ENCODE measurements at places on chromosomes 2 and 18.

- peak; percentile 7 for DNase-seq
These were observed 38.2 kb downstream of the ANKMY1 start for GRCh38 chr2:240519396-240520129.

DNA sequence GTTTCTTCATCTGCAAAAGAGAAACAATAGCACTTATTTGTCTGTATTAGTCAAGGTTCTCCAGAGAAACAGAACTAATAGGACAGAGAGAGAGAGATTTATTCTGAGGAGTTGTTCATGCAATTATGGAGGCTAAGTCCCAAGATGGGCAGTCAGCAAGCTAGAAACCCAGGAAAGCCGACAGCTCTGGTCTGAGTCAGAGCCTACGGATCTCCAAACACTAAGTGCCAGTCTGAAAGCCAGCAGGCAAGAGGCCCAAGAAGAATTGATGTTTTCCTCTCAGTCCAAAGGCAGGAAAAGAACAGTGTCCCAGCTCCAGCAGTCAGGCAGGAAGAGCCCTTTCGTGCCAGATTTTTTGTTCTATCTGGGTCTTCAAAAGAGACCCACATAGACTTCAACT, 36.5 kb upstream of the SLC66A3 start:
- DNase-seq = no peak

GRCh38 chr2:142843731-142844130, 33.7 kb upstream of the KYNU start:
- DNase-seq = no peak

DNA sequence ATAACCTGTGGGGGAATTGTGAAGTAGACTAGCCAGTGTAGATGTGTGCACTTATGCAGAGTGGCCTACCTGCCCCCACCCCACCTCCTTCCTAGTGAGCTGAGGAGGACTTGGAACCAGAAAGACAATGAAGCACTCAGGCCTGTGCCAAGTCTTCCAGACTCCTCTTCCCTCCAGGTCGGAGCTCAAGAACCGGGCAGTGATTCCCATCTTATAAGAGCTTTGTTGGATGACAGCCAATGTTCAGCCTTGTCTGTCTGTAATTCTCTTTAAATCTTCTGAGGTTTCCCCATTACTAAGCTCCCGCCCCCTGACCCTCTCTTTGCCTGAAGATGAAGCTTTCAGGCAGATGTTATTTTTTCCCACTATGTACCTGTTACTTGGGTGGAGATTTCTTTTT, 121.0 kb downstream of the SMAD2 start:
- DNase-seq = no peak

DNA sequence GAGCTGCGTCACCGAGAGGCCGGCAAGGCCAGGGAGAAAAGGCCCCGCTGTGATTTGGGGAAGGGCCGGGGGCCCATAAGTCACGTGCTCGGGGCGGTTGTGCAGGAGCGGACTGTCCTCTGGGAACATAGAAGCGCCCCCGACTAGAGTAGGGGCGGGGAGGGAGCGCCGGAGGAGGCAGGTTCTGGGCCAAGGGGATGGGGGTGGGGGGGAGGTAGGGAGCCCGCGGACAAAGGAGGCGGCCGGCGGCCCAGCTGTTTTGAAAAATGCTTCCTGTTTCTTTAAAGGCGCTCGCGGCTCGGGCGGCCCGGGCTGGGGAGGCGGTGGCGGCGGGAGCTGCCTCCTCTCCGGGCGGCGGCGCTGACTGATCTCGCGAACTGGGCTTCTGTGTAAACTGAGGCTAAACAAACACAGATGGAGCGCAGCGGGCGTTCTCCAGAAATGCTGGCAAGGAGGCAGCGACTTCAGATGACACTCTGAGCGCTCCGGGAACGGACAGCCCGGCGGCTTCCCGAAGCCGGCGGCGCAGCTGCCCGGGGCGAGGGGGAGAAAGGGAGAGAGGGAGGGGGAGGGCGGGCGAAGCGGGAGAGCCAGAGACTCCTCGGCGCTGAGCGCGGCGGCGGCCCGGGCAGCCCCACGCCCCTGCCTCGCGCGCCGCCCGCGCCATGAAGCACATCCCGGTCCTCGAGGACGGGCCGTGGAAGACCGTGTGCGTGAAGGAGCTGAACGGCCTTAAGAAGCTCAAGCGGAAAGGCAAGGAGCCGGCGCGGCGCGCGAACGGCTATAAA, at the start of gene ATOH8:
Gene ATOH8 (plus strand): TSS at position 467 of the 788 bp plus-strand sequence. CDS start 199 bp downstream, at position 666.
- DNase-seq = no peak

GRCh38 chr2:233513953-233514655, 52.5 kb downstream of the USP40 start:
- DNase-seq = no peak

GRCh38 chr2:237503201-237503600, 16.1 kb downstream of the MLPH start:
- DNase-seq = no peak

DNA sequence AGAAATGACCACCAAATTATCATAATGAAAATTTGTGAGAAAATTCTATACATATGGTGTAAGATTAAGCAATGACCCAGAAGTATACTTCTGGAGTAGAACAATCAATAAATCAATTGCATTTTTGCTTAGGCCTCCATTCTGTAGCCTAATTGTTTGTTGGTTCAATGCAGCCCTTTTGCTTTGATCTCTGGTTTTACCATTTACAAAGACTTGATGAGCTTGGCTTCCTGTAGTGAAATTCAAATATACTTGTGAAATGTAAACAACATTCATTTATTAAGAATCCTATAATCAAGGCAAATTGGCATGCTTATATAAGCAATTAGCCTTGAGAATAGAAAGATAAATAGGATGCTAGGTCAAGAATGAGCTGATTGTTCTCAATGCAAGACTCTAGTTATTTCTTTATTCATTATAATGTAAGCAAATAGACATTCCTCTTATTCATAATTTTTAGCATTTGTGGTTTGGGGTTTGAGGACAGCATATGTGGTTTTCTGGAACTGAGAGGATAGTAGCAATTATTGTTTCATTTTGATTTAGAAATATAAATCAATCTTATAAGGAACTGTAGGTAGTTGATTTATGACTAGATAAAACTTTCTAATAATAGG, 9.7 kb downstream of the FMNL2 start:
- no peak for DNase-seq

DNA sequence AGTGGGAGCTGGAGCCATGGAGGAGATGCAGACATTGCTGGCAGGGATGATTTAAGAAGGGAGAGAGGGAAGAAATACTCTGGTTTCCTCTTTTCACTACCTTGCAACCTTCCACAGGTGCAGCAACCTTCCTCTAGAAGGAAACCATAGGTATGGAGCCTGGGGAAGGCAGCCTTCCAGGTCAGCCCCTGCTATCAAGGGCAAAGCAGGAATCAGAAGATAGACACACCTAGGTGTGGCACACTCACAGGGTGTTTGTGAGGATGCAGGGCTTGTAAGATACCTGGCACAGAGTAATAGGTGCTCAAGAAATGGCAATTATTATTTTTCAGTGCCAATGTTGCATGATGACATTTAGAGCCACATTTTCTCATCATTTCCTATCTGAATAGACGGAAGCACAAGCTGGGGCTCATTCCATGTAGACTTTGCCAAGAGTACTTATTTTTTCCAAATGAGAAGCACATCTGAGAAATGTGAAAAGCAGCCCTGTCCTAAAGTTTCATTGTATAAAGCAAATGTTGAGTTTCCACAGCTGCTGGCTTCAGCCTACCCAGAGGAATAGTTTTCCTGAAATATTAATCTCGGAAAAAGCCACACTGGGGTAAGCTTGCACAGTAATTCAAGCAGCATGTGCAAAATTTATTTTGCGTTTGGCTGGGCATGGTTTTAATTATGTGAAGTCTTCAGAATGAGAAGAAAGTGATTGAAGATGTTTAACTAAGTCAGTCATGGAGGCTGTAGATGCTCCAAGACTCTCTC, 20.6 kb downstream of the EVA1A start:
- DNase-seq = peak; percentile 90

DNA sequence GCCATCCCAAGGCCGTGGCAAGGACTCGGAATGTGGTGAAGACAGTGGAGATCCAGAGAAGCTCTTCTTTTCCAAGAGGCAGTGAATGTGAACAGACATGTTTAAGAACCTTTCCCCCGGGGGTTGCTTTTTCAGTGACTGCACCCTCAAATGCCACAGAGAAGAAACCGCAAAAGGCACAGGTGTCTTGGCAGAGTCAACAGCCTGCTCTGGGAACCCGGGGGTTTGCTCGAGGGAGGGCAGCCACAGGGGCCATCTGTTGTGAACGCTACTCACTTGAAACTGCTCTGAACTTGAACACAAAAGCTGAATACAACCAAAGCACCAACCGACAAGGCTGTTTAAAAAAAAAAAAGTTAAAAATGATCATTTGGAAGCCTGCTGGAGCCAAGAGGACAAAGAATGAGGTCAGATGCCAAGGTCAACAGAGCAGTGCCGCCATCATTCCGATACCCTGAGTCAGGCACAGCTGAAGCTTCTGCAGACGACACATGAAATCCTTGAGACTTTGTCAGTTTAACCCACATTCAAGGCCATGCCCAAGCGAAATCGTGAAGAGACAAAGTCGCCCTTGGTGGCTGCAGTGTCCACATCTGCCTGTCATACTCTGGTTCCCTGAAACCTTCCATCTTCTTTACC, 47.4 kb downstream of the PSMG2 start:
- no peak for DNase-seq

DNA sequence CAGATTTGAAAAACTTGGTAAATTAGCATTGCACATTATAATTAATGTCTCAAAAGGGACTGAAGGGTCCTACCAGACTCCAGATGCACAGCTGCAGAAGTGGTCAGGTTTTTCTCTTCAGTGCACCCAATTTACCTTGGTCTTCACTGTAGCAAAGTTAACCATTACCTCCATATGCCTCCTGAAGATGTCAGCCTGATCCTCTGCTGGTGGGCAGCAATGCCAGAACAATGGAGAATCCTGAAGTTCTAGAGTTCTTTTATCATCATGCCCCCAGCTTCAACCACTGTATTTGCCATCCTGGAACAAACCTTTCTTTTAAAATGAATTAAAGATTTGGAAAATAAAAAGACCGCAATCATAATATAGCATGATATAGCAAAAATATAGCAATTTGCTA, 1774.8 kb upstream of the CELF4 start:
- no peak for DNase-seq

DNA sequence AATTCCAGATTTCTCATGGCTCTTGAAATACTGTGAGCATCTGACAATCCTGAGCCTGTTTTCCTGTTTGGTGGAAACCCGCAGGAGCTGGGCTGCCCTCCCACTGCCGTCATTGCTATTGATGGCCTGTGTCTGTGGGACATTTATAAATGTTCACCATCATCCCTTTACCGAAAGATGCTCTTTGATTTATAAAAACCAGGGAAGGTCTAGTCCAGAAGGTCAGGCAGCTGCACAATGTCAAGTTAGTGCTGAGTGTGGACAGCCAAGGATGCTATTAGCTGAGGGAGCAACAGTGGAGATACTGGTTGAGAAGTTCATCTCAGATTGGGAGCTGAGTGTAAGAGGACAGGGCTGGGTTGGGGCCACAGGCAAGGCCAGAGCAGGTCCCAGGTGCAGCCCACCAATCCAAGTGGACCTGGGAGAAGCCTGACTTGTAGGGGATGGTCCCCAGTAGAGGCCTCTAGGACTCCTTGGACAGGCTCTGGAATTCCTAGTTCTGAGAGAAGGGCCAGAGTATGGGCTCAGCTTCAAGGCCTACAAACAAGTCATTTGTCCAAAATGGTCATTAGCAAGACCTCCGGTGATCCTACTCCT, 55.1 kb downstream of the COPS8 start:
- no peak for DNase-seq

- peak; percentile 53 for DNase-seq
These were observed 17.4 kb upstream of the MRPL33 start for GRCh38 chr2:27754138-27754588.

DNA sequence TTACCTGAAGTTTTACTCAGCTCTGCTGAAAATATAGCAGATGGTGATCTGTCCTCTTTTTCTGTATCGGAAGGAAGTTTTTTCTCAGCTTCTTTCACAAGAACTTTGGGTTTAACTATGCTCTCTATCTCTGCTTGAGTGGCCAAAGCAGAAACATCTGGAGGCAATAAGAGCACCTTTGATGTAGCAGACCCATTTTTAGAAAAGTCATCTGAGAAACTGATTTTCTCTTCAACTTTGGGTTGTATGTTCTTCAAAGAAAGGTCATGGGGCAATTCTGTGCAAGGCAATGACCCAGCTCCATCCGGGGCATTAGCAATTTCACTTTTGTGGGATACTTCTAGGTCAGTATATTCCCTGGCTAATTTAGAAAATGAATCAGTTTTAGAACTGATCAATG, 25.2 kb downstream of the RTN4 start:
- no peak for DNase-seq

DNA sequence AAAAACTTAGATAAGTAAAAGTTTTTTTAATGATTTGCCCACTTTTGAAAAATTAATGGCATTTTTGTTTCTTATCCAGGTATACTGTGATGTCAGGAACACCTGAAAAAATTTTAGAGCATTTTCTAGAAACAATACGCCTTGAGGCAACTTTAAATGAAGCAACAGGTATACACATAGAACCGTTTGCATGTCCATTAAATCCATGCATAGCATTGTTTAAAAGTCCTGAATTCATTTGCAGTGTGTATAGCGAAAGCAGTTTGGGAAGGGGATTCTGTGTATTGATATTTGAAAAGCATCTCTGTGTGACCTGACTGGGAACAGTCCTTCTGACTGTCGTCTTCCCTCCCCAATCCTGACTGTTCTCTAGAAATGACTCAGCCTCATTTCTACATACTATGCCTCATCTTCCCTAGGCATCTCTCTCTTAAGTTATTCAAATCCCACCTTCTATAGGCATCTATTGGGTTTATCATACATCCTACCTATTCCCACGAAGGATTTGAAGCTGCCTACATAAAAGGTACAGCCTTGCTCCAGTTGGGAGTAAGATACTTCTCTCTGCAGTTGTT, 79.2 kb upstream of the MAP3K20 start:
- no peak for DNase-seq

DNA sequence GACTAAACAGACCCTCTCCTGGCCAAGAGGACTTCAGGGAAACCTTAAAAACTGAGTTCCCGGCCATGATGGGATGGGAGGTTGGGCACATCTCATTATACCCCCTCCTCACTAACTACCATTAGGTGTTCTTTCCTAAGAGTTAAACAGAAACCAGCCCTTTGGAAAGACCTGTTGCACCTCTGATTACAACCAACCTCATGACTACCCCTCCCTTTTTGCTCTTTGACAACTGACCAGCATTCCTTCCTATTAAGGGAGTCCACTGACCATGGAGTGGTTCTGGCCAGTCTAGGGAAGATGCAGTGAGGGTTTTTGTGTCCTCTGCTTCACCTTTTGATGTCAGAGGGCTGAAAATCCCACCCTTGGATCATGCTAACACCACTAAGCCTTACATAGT, 44.5 kb upstream of the FRZB start:
- DNase-seq = no peak
